ENCODE measurements at places on chromosomes 1 and 21.

- peak; percentile 82 for DNase-seq
These were observed 780 bp downstream of the YTHDF2 start for GRCh38 chr1:28737307-28738132.

- DNase-seq: no peak
These were observed 18.7 kb downstream of the TNFRSF8 start for GRCh38 chr1:12081648-12082396.

DNA sequence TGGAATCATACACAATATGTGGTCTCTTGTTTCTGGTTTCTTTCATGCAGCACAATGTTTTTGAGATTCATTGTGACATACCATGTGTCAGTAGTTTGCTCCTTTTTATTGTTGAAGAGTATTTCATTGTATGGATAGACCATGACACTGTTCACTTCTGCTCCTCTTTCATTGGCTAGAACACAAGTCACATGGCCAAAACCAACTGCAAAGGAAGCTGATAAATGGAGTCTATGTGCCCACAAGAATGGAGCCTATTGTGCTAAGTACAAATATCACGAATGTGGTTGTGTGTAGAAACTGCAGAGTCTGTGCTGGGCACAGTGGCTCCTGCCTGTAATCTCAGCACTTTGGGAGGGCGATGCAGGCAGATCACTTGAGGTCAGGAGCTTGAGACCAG is 28.6 kb upstream of the FNBP1L start:
- DNase-seq: no peak

- no peak for DNase-seq
These were observed 69.1 kb upstream of the C1orf105 start for GRCh38 chr1:172351346-172351745.

DNA sequence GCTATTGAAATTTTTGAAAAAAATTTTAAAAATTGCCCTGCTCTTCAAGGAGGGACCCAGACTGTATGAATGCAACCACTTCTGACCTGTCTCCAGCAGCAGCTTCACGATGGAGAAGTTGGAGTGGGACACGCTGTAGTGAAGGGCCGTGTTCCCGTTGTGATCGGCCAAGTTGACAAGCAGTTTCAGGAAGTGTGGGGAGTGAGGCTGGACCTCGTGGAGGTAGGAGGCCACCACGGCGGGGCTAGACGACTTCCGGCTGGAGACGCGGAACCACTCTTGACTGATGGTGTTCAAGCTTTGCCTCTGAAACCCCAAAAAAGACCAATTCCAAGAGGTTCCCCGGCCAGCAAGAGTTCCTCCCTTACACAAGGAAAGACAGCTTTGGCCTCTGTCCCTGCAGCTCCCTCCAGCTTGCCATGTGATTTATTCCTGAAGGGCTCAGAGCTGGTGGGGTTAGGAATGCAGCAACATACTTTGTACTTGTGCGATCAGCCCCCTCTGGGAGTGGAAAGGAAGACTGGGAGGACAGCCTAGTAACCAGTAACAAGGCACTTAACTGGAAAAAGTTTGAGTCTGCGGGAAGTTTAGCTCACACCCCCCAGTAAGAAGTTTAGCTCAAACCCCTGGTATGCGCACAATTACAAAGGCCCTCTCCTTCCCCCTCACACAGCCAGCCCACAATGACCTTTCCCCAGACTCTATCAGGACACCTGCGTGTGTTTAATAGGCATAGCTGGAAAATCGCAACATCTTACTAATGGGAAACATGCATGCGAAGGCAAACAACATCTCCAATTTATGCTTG is 56.0 kb downstream of the KANK4 start:
- peak; percentile 56 for DNase-seq

GRCh38 chr1:63987014-63987627 is 213.3 kb downstream of the ROR1 start:
- no peak for DNase-seq

DNA sequence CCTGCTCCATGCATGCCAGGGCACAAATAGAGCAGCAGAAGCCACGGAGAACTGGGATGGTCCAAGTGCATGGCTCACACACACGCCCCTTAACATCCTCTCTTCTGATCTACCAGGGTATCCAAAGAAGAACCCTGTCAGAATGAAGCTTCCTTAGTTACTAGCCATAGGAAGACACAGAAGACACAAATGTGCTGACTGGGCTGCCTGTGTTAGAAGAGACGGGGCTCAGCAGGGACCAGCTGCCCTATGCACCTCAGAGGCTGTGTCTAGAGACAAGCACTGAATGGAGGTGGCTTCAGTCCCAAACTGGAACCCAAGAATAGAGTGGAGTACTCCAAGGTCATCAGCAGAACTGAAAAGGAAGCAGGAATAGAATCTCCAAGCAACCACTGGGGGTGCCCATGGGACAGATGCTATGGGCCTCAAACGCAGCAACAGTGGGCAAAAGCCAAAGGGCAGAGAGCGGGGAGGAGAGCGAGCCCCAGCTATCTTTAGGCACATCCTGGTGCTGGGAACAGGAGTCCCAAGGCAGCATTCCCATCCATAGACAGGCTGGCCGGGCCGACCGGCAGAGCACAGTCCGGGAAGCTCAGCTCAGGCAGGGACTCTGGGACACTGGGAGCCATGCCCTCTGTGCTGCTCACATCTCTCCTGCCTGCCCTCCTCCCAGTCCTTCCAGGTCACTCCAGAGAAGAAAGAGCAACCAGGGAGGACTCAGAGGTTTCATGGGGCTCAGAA is 9.5 kb downstream of the SLC6A9 start:
- DNase-seq: no peak

GRCh38 chr1:165117482-165117881 is 239.0 kb downstream of the LMX1A start:
- peak; percentile 77 for DNase-seq

DNA sequence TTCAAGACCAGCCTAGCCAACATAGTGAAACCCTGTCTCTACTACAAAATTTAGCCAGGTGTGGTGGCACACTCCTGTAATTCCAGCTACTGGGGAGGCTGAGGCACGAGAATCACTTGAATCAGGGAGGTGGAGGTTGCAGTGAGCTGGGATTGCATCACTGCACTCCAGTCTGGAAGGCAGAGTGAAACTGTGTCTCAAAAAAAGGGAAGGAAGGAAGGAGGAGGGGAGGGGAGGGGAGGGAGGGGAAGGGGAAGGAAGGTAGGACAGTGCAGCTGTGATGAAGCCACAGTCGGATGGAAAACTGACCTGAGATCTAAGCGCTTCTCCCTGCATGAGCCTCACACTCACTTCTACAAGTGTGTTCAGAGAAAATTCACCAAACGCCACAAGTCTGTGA is 22.0 kb upstream of the FHAD1 start:
- no peak for DNase-seq

DNA sequence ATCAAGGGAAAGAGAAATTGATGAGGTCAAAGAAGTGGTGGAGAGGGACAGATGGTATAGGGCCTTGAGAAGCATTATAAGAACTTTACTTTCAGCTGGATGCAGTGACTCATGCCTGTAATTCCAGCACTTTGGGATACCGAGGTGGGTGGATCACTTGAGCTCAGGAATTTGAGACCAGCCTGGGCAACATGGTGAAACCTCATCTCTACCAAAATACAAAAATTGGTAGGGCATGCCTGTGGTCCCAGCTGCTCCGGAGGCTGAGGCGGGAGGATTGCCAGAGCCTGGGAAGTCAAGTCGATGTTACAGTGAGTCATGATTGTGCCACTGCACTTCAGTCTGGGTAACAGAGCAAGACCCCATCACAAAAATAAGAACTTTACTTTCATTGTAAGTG is 5.7 kb downstream of the TMEM50A start:
- DNase-seq: no peak

- DNase-seq: no peak
These were observed 5.5 kb upstream of the FMO2 start for GRCh38 chr1:171179318-171180227.

GRCh38 chr1:211543025-211543424 is 35.9 kb downstream of the SLC30A1 start:
- no peak for DNase-seq

DNA sequence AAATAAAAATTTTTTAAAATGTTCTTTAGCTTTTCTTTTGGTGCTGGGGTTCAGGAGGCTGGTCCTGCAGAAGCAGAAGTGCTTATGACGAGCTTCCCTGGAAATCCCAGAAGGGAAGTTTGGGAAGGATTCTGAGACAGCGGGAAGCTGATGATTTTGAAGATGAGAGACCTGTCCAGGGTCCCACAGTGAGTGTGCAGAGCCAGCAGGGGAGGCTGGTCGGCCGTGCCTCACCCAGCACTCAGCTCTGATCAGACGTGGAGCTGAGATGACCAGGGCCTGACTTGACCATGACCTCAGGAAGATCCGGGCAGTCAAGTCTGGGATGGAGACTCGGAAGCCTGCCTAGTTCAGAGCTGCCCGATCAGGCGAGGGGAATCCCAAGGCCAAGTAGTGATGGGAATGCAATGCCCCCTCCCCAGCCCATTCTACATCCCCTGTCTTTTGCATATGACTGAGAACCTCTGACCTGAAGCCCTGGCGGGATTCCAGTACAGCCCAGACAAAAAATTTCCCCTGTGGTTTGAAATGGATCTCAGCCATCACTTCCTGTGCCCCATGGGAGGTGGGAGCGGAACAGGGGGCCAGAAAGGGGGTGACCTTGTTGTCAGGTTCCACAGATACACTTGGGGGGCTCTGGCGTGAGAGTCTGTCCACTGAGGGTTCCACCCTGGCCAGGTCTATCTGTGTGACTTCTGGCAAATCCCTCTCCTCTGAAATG is 96.8 kb upstream of the RUNX3 start:
- DNase-seq: no peak

DNA sequence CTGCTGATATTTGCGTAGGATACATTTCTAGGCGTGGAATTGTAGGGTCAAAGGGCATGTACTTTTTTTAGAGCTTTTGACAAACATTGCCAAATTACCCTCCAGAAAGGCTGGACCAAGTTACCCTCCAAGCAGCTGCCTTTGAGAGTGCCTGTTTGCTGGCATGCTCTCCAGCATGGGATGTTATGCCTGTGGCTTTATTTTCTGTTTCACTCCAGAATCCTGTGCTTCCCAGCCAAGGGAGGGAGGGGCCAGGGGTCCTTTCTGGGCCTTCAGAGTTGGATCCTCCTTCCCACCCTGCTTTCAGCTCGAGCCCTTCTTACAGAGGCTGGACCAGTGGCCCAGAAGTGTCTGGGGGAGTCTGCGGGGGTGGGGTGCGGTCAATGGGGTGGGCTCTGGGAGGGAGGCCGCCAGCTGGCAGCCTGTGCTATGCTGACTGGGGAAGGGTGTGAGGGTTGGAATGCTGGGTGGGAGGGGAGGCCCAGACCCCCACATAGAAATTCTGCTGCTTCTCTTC is 81.2 kb downstream of the EPHB2 start:
- DNase-seq: no peak

DNA sequence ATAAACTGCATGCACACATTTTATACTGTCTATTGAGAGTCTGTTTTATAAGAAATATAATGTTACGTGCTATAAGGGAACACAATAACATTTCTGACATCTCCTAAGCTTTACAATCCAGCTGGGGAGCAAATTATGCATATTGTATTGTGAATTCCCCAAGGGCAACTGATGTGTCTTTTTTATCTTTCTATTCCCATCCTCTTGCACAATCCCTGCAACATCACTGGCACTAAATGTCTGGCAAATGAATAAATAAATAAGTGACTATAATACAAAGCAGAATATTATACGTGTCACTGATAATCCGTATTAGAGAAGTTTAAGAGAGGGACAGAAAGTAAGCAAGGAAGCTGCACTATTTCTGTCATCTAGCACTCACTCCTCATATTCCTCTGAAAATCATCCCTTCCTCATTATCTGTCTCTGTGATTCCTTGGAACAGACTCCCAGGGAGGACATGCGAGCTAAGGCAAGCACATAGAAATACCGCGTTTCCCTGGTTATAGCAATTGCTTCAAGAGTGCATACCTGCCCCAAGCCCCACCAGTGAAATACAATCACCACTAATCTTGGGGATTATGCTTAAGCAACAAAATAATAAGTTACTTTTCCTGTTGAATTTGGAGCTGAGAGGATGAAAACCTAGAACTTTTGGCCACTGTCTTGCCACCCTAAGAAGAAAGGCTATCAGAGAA is 205.4 kb downstream of the SMYD3 start:
- no peak for DNase-seq

- DNase-seq: no peak
These were observed 26.2 kb upstream of the LRP8 start for GRCh38 chr1:53354119-53354518.

DNA sequence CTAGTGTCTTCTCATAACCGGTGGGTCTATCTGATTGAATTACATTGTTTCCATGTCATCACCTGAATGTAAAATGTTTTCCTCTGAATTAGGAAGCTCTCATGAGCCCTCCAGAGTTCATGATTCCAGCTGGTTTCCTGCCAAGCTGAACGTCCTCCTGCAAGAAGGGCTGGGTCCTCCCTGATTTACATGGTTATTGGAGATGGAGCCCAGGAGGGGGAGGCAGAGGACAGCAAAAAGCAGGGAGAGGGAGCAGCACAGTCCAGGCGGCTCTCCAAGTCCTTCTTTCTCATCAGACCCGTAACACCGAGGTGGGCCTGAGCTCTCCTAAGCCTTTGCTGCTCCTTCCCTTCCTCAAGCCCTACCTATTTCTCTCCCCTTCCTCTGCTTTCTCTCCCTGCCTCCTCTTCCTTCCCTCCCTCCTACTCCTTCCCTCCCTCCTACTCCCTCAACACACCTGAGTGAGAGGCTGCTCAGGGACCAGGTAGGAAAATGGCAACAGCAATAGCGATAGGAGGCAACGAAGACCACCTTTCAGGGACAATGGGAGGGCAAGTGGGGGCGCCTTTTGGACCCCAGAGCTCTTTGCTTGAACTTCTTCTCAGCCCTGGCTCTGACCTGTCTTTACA is 265.9 kb downstream of the PRDM2 start:
- DNase-seq: peak; percentile 82

GRCh38 chr1:108961198-108961597 is 2.1 kb downstream of the CLCC1 start:
- no peak for DNase-seq

GRCh38 chr1:10765304-10765703 is 31.1 kb downstream of the CASZ1 start:
- no peak for DNase-seq

DNA sequence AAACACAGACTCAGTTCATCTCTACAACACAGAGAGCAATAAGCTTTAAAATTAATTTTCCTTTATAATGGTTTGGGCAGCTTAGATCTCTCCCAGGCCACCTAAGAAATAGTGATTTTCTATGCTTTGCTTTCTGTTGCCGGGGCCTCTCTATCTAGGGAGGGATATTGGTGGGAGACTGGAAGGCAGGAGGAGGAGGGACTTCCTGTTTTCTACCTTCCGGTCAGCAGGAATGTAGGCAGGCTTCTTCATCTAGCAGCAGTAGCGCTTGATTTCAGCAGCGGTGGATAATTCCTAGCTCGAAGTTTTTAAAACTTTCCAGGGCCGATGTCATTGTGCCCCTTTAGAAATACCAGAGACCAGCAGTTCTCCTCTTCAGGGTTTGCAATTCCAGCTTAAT is 5.1 kb upstream of the DESI2 start:
- no peak for DNase-seq

Data from neural progenitor cell (in vitro differentiated cells).